ENCODE measurements at places on chromosomes 7 and 10.

GRCh38 chr7:45000093-45001032, at the start of gene CCM2:
CCM2 (plus strand) TSS chr7:45000201; CDS start chr7:45000334, 133 bp downstream.
- no peak for DNase-seq

DNA sequence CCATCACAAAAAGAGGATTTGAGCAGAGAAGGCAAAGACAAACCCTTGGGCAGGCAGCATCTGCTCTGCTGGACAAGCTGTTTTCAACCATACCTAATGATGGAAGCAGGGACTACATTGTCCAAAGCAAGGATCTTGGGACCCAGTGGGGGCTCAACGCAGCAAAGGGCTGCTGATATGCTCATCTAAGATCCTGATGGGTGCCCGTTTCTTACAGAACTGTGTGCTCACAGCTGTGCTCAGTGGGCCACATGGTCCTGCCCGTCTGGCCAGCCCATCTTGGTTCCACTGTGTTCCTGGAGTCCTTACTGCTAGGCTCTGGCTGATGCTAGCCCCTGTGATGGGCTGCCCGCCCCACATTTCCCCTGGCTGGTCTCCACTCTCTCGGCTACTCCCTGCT, 36.1 kb downstream of the GPRIN2 start:
- DNase-seq, result no peak

DNA sequence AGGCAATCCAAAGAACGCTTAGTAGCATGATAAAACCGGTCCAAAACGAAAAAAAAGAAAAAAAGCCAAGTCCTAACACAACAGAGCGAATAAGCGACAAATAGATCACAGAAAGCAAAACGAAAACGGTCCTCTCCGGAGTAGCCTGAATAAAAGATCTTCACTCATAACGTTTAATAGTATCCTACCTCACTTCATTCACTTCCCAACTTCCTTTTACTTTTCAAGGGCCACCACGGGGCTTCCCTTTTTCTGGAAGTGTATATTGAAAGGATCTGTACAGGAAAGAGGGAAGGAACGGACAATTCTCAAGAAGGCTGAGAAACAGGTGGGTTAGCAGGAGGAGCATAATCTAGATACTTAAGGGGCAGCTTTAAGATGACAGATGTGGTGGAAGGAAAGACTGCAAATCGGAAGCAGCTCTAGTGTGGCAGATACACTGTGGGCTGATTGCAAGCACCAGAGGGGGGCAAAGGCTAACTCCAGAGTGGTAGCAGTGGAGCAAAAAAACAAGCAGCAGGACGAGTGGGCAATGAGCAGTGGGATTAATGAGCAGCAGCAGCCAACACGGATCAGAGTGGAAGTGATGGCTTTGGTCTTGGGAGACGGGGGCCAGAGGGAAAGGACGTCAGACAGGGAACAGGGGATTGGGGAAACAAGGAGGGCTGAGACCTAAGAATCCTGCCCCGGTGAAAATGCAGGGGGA, 866 bp downstream of the CNOT4 start:
- DNase-seq, result no peak

DNA sequence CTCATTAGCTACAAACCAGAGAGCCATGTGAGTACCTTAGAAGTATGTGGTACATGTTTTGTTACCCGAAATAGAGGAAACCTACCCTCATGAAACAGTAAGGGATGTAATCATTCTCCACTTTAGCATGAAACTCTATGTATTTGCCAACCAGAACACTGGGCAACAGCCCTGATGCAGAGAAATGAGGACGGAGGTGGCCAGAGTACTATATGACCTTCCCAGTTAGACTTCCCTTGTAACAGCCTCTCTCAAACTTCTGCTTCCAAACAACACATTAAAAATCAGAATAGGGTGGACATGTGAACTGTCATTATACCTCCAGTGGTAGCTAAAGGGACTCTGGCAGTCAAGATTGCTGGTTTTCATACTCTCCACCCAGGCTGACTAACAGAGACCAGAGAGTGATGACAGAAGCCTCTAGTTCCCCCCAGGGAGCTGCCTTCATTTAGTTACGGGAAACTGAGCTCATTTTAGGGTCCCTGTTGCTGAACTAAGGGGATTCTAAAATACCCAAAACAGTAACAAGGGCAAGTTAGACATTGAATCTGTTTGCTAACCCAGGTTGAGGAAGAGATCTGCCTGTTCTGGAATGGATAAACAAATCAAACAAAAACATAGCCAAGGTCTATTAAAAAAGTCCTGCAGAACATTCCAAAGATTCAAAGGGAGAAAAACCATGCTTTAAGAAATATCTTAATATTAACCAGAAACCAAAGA, 83.1 kb downstream of the VPS41 start:
- no peak for DNase-seq

DNA sequence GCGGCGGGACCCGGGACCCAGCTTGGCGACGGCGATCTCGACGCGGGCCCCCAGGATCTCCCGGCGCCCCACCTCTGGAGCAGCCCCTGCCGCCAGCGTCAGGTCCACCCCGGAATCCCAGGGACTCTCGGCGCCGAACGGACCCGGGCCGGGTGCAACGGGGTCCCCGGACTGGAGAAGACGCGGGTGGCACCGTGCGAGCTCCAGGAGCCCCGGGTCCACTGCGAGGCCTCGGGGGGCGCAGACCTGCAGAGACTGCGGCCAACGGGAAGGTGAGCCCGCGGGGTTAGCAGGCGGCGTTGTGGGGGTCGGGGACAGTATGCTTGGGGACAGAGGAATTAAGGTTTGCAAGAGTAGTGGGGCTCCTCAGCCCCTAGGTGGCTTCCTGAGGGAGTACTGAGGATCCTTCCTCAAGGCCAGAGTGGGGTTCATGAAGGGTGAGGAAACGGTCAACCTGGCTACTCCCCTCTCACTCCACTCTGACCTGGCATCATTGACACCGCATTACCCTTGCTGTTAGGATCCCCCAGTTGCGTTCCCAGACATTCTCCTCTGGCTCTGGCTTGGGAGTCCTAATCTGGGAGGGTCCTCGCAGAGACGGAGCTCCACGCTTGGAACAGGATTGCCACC, 353 bp downstream of the EPHB6 start:
- DNase-seq, result no peak

- DNase-seq, result no peak
Observed at GRCh38 chr10:78914502-78915189, 154.1 kb upstream of the ZMIZ1 start.

- DNase-seq, result no peak
Observed at GRCh38 chr10:34320265-34320664, 494.8 kb downstream of the PARD3 start.

DNA sequence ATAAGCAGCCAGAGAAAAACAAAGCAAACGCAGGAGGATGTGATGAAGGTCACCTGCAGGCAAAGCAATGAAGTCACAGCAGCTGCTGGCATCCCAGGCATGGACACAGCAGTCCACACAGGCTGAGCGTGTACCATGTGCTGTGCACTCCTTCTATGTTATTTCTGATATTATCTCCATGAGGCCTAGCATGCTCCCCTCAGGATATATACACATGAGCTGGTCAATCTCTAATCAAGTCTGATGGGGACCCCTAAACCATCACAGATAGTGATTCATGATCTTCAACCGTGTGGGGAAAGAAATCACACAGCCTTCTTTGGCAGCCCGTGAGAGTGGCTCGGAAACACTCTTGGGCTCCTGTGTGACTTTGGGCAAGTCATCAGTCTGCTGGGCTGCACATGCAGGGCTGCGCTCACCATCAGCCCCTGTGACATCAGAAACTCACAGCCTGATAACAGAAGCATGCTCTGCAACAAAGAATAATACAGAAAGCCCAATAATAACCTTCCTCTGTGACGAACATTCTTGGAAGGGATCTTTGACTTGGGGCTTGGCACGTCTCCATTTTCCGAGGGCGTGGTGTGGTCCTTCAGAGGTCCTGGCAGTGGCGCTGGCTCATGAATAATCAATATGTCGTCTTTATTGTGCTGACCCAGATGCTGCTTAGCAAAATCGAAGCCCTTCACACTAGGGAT, 83.0 kb upstream of the ATP6V0A4 start:
- no peak for DNase-seq

GRCh38 chr10:99170116-99170675, 65.5 kb downstream of the HPSE2 start:
- DNase-seq, result no peak

GRCh38 chr7:39528849-39529248, 37.4 kb upstream of the YAE1 start:
- DNase-seq, result no peak

DNA sequence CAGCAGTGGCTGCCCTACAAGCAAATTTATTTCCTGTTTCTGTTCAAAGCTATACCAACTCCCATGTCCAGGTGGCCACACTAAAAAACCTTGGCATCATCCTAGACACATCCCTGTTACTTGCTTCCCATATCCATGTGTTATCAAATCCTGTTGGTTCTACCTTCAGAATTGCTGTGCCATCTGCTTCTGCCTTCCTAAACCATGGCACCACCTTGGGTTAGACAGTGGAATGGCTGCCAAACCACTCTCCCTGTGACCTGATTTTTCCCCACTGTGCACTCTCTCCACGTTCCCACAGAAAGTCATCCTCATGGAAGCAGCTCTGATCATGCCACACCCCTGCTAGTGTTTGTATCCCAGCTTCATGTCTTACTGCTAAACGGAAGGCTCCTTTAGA, 697.6 kb upstream of the GALNT17 start:
- no peak for DNase-seq

DNA sequence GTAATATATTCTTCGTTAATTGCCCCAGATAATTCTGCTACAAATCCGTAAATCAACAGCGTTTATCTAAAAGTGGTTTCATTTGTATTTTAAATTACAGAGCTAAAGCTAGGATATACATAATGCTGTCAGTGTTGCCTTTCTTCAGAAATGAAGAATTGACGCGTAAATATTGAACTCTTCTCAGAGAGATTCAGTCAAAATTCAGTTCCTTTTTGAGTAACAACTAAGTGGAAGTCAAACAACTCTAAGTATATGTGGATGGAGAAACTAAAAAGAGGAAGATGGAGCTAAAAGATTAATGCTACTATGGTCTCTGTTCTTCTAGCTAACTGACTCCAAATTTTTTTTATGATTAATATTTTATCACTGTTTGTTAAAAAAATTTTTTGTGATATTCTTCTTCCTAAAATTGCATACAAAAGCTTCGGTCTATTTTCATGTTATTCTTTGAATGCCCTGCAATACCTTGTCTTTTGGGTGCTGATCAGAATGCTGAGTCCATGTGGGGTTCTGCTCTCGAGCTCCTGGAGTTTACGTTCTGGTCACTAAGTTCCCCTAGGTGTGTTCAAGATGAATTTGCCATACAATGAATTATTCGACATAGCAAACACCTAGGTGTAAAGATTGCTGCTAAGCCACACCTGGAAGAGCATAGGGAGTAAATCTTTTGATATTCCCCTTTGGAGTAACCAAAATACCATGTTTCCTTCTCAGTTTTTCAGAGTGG, 20.7 kb downstream of the MDFIC start:
- no peak for DNase-seq

- no peak for DNase-seq
Observed at GRCh38 chr7:137590756-137591305, 247.3 kb upstream of the PTN start.

GRCh38 chr10:43816351-43817321, 168.0 kb upstream of the ZNF32 start:
- peak; percentile 83 for DNase-seq

DNA sequence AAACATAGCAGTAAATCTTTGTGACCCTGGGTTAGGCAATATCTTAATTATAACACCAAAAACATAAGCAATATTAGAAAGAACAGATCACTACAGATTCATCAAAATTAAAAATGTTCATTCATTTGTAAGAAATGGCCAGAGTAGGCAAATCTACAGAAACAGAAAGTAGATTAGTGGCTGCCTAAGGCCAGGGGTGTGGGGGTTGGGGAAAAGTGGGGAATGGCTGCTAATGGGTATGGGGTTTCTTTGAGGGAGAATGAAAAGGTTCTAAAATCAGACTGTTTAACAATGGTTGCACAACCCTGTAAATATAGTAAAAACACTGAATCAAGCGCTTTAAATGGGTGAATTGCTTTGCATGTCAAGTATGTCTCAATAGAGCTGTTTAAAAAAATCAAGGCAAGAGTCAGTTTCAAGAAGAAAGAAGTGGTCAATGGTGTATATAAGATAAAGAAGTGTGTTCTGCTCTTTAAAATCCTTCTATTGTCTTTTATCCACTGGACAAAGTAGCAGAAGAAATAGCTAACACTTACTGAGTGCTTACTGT, 42.6 kb downstream of the CDK6 start:
- no peak for DNase-seq

DNA sequence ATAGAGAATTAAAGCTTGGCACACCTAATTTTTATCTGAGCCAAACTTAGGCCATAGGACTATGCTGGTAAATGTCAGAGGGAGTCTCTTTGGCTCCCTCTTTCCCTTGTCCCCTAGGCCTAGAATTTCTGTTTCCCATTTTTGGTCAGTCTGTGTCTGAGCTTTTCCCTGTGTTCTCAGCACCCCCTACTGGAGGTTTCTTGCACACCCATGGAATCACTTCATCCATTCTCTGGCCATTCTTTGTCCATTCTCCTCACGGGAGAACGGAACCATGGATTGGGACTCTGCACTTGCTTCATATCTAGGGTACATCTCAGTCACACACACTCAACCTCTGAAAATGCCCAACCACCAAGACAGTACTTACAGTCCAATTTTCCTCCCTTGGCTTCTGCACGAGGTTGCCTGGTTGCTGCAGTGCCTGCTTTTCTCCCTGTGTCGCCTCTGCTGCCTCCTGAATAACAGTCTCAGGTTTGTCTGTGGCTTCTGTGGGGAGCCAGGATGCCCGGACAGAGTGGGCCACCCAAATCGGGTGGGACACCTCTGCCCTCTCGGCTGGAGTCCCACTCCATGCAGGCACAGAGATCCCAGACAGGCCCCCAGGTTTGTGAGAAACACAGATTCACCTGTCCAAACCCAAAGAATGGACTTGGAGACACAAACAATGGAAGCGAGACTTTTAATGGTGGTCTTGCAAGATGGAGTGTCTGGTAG, 35.1 kb upstream of the DNAH11 start:
- DNase-seq, result no peak

DNA sequence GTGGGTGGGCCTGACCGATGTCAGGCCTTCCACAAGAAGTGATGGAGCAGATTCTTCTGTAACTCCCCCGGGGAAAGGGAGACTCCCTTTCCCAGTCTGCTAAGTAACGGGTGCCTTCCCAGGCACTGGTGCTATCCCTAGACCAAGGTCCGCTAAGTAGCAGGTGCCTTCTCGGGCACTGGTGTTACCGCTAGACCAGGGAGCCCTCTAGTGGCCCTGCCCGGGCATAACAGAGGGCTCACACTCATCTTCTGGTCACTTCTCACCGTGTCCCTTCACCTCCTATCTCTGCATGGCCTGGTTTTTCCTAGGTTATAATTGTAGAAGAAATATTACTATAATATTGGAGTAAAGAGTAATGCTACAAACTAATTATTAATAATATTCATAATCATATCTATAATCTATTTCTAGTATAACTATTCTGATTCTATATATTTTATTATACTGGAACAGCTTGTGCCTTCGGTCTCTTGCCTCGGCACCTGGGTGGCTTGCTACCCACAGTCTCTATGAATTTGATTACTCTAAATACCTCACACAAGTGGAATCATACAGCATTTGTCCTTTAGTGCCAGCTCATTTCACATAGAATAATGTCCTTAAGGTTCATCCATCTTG, 1378.7 kb downstream of the XPNPEP1 start:
- DNase-seq, result peak; percentile 13

- no peak for DNase-seq
Observed at GRCh38 chr7:121620953-121621606, 225.0 kb upstream of the FAM3C start.

All from GM04503 (cell line).